M059J (cell line): ENCODE measurements at places on chromosomes 6 and 20.

DNA sequence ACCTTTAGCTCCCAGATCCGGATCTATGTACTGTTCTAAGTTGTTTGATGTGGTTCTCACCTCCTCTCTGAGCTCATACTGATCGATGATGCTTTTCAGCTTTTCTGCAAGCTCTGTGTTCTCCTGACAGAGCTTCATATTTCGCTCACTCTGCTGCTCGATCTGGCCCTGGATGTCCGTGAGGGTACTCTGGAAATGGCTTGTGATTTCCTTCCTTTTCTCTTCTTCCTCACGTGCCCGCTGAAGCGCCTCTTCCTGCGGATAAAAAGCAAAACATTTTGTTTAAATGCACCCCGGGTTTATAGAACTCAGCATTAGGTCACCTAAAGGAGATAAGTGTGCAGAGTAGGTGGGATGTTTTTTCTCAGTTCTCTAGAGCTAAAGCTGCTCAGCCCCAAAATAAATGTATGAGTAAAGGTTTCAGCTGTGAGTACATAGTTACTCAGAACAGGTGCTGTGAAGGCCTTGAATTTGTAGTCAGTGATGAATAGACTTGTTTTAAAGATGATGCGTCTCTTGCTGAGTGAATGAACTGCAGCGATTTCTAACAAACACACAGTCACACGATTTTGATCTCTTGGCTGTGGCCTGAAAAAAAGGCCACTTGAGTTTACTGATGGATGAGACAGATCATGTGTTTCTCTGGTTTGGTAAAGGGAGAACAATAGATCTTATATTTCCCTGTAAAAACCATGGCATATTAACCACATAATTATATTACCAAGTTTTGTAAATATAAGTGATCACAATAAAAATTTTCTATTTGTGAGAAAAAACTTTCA is 29.1 kb downstream of the TXLNB start:
- DNase-seq: no peak

DNA sequence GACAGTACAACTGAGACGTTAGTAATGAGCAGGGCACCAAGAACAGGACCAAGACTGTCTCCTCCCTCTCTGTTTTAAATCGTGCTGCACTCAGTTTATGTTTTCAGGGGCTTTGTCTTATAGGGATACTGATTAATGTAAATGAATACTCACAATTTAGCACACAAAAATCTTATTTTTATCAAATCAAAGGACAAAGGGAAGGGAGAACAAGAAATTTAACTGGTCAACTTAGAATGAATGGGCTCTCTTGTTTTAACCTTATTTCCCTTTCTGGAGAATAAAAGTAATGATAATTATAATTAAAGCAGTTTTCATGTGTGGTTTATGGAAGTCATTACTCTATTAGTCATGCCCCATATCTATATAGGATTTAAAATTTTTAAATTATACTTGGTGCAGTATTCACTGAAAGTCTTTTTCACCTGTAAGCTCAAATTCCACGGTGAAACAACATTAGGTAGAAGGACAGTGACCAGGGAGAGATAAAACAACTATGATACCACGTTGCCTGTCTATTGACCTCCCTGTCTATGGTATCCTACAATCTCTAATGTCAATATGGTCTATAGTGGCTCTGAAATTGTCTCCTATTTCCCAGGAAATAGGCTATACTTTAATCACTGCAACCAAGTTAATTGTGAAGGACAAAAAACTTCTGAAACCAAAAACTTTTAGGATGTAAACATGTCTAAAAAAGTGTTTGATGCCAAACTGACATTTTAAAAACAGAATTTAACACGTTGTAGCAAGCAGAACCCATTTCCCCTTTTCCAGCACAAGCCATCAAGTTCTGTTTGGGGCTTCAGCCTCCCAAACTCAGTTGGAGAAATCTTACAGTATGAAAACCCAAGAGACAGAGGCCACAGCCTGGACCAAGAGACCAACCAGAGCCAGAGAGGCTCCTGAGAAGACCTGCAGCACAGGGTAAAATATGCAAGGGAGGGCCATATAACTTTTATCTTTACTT is 15.0 kb downstream of the ELOVL5 start:
- DNase-seq: no peak

DNA sequence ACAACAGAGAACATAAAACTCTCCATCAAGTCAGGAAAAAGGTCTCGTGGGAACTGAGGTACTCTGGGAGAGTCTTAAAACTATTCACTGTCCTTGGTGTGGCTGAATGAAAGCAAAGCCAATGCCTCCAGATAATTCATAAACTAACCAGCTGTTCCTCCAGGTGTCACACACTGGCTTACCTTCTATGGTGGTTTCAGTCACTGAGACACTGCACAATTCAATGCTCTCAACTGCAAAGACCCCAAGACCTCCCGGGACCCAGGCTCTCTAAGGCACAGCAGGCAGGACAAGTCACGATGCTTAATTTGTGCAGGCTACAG is 100.8 kb downstream of the GMPR start:
- DNase-seq: no peak

DNA sequence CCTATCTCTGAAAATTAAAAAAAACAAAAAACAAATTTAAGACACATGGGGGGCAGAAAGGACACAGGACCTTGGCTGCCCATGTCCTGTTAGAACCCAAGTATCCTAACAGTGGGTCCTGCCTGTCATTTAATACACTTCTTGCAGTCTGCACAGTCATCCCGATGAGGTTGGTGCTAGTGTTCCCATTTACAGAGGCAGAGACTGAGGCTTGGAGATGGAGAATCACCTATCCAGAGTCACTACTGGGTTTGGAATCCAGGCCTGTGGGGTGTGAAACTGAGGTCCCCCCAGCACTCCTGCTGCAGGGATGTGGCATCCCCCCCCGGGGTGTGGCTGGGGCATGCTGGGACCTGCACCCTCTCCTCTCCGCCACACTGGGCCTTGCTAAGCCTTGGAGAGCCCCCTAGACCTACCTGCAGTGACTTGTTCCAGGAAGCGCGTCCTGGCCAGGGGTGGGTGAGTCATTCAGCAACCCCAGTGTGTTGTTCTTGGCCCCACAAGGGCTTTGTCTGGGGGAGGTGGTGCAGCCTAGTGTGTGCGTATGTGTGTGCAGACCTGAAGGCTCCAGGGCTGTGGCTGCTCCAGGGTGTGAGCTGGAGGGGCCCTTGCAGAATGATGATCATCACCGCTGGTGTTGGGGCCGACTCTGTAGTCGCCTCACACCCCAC is 49.7 kb downstream of the BCAS4 start:
- peak; percentile 95 for DNase-seq

DNA sequence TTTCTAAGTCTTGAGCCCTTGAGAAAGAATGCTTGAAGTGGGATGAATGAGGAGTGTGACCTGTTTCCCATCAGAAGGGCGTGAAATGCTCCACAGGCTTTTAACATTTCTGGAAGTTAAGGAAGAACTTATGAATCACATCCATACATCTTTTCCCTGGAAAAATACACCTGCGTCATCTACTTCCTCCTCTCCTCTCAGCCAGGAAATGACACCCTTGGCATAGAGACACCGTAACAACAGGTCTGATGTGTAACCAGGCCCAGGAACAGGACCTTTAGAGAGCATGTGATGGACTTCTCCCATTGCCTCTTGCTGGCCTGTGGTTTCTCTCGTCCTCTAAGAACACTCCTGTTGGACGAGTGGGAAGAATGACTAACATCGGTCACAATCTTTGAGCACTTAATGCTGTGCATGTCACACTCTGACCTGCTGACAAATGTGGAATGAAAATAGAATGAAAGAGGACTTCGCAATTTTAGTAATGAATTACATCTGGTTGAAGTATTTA is 28.5 kb upstream of the CITED2 start:
- peak; percentile 75 for DNase-seq

- no peak for DNase-seq
Measured at GRCh38 chr6:71126506-71126905, 162.1 kb upstream of the OGFRL1 start.

- no peak for DNase-seq
Measured at GRCh38 chr6:46002264-46002663, 13.4 kb downstream of the CLIC5 start.
